ENCODE measurements at places on chromosomes 5 and 9.

DNA sequence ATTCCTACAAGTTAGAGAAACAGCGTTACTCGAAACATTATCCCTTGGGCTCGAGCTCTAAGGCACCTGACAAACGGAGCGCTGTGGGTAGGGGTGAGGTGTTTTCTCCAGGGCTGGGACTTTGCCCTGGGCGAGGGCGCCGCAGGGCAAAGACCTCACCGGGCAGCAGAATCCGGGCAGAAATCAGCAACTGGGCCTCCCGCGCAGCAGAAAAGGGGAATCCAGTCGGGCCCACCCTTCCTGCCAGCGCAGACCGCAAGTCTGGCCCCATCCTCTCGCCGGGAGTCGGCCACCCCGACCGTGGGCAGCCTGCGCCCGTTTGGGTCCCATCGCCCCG lies 430 bp upstream of the MSH3 start:
- no peak for DNase-seq

GRCh38 chr5:176733406-176734262 lies 76.7 kb upstream of the UNC5A start:
- DNase-seq, result no peak

GRCh38 chr9:28394774-28395173 lies 821.5 kb upstream of the C9orf72 start:
- DNase-seq, result no peak

DNA sequence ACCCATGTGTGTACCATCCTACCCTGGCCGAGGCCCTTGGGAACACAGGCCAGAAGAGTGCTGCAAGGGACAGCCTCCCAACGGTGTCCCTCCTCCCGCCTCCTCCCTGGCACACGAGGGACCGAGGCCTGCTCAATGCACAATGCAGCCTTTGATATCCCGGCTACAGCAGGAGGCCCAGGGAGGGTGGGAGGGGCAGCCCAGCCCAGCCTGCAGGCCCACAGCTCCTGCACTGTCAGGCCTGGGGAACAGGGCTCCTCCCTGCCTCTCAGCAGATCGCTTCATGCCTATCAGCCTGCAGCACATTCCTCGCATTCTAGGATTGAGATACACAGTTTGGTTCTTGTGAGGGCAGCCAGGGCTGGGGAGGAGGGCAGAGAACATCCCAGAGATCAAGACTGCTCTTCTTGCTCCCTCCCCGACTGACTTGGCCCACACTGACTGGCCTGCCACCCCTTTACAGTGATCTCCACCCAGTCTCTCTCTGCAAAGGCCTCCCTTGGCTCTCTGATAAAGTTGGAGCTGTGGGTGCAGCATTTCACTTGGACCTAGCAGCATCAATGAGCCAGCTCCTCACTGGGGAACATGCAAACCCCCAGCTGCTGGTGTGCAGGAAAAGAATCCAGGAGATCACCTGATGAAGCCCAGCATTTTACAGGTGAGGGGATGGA lies at the start of gene SH3TC2:
Gene SH3TC2 (minus strand): TSS at position 46 of the 671 bp plus-strand sequence. CDS start 40 bp downstream, at position 6.
- DNase-seq, result peak; percentile 89
